Parietal lobe (tissue), 2 donors: ENCODE measurements at places on chromosomes 1 and 21. TPM values are rescaled to one million over a fixed set of nuclear protein-coding genes. Genes with fewer than 3 reads are reported as not detected.

TTC22 gene
- not detected for total RNA-seq

CYB561D1 gene
- total RNA-seq, result 7.5 TPM

ORC1 gene
- 2.2 TPM for total RNA-seq

KCNA3 gene
- total RNA-seq, result 36.0 TPM

RIMKLA gene
- 32.6 TPM for total RNA-seq

AMPD1 gene
- total RNA-seq, result not detected

FCER1G gene
- total RNA-seq, result 3.8 TPM

IVL gene
- total RNA-seq, result not detected

KLHDC9 gene
- 1.6 TPM for total RNA-seq

NUDT4B gene
- total RNA-seq, result 10.3 TPM

HTR6 gene
- 0.31 TPM for total RNA-seq

HHAT gene
- 3.4 TPM for total RNA-seq

OR2L3 gene
- total RNA-seq, result 2.8 TPM

LYPD8 gene
- not detected for total RNA-seq

LMX1A gene
- 0.31 TPM for total RNA-seq

USP24 gene
- 150 TPM for total RNA-seq

KIF26B gene
- total RNA-seq, result 51.3 TPM
